ENCODE measurements at places on chromosomes 11 and 22.

DNA sequence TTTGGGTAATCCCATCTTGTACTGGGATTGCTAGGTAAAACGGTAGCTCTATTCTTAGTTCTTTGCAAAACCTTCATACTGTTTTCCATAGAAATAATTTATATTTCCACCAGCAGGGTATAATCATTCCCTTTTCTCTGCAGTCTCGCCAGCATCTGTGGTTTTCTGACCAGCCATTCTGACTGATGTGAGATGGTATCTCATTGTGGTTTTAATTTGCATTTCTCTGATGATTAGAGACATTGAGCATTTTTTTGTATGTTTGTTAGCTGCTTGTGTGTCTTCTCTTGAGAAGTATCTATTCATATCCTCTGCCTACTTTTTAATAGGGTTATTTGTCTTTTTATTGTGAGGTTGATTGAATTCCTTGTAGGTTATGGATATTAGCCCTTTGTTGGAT is 220.9 kb downstream of the PGR start:
- no peak for DNase-seq

- no peak for DNase-seq
Observed at GRCh38 chr11:17386331-17387084, 2.0 kb downstream of the KCNJ11 start.

- DNase-seq = no peak
Observed at GRCh38 chr11:70478166-70478890, 80.0 kb downstream of the CTTN start.

GRCh38 chr11:5004424-5005274 is 10.0 kb downstream of the OR51L1 start:
- no peak for DNase-seq

DNA sequence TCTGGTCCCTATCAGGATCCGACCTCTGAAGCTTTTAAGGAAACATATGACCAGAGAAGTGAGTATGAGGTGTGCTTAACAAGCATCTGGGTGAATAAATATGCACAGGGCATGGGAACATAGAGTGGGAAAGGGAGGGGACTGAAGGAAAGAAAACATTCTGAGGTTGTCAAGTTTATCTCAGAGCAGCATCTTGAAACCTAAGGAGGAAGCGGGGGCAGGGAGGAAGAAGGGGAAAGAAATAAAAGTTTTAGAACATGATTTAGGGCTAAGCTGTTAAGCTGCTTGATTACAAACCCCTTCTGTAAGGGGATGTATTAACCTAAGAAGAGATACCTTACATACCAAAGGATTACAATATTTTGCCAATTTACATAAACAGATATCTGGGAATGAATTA is 24.0 kb upstream of the SC5D start:
- DNase-seq = no peak

GRCh38 chr22:48628891-48629543 is 1198.7 kb downstream of the BRD1 start:
- DNase-seq = no peak

- no peak for DNase-seq
Observed at GRCh38 chr11:62851807-62852522, 12.6 kb upstream of the WDR74 start.

- no peak for DNase-seq
Observed at GRCh38 chr11:8826901-8827560, 84.0 kb upstream of the AKIP1 start.

DNA sequence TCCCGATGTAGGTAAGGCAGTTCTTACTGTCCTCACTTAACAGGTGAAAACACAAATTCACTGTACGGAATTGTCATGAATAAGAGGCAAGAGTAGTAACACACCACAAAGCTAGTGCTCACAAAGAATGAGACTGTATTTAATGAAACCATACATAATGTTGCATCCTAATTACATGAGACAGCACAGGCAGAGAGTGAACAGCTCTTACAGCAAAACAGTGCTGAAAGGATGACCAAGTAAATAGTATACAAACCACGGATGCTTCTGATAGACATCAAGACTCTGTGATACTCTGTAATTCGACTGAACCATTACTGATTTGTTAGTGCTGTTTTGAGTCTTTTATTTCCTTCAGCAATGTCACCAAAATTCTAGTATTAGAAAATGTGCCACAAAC is 282.3 kb downstream of the TTC28 start:
- DNase-seq = no peak

DNA sequence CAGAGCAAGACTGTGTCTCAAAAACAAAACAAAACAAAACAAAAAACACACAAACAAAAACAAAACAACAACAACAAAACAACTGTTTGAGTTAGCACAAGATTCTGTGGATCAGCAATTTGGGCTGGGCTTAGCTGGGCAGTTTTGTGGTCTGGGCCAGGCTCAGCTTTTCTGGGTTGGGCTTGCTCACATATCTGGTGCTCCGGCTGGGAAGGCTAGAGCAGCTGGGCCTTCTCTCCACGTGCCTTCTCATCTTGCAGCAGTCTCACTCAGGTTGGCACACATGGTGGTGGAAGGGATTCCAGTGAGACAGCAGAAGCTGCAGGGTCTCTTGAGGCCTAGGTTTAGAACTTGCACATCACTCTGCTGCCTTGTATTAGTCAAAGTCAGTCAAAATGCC is 35.7 kb downstream of the EIF3F start:
- no peak for DNase-seq

- DNase-seq = no peak
Observed at GRCh38 chr11:89182773-89183518, 5.3 kb downstream of the TYR start.

GRCh38 chr11:86802601-86803051 is 2.3 kb downstream of the PRSS23 start:
- no peak for DNase-seq

DNA sequence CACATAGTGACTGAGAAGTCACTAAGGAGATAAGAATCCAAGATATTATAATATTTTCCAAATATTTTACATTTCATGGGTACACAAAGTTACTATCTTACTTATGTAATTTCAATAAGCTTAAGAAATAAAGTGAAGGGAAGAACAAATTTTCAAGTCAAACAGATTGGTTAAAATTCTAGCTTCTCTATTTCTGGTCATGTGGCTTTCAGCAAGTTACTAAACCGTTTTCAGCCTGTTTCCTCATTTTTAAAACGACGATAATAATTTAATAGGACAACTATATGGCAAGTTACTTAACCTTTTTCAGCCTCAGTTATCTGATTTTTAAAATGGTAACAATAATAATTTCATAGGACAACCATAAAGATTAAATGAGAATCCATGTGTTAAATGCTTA is 15.6 kb downstream of the DCUN1D5 start:
- no peak for DNase-seq

GRCh38 chr11:110345743-110346142 is 49.3 kb upstream of the RDX start:
- DNase-seq = no peak

DNA sequence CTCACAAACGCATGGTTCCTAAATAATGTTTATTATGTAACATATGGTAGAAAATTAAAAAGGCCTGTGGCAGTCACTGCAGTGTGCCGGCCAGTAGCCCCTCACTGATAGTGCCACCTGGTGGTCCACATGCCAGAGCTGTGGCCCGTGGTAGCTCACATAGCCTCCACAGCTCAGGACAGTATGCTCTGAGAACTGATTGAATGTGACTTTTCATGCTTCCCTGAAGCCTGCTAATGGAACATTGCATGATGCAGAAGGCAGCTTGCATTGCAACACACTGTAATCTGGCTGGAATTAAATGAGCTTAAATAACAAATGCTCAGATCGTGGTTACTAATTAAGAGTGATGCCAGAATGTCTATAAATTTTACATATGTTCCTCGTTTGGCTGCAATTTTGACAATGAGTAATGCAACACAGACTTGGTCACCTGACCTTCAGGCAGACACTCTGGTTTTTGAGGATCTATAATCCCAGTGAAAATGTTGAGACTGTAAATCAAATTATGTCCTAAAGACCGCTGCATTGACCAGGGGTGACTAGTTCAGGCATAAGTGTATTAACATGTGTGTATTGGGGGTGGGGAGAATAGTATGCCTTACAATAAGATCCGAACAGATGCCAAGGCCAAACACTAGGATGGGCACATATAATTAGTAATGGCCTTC is 566.4 kb downstream of the METTL15 start:
- DNase-seq = no peak

- DNase-seq = no peak
Observed at GRCh38 chr22:41934284-41935014, 7.8 kb upstream of the TNFRSF13C start.

DNA sequence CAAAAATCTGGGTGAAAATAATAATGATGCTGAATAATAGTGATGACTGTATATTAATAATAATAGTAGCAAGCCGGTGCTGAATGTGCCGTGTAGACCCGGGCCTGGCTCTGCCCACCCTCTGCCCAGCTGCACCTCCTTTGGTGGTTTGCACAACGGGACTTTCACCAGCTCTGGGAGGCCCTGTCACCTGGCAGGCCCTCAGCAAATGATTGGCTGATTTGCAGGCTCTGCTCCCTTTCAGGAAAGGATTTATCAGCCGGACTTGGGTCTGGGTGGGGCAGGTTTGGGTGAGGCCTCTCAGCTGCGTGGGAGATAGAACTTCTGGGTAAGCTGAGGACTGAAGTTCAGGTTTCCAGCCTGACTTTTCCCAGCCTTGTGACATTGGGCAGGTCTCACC is 21.4 kb downstream of the KIAA1671 start:
- no peak for DNase-seq

- DNase-seq = no peak
Observed at GRCh38 chr11:32430568-32431381, 4.6 kb downstream of the WT1 start.

DNA sequence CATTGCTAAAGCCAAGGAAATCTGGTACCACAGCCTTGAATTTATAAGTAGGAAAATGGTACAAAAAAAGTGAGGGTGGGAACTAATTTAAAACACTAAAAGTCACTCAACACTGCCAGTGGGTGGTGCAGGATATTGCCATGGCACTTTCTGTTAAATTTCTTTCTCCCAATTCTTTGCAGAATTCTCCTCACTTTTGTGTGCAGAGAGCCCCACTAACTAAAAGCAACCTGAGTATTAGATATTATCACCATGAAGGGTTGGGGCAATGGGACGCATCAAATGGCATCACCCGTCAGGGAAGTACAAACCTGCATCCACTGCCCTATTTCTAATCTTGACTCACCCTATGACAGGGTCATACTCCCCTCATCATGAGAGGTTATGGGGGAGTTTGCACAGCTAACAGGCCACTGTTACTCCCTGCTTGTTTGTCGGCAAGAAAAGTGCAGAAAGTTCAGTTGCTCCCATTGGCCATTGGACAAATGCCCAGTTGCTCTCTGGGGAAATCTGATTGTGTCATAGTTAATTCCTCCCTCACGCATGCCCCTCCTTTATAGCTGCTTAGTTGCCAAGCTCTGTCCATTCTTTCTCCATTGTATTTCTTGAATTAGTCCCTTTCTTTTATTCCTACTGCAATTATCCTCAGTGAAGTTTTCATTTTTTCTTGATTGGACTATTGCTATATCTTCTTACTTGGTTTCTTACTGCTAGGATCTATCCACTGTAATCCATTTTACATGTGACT is 93.8 kb upstream of the BLID start:
- no peak for DNase-seq

DNA sequence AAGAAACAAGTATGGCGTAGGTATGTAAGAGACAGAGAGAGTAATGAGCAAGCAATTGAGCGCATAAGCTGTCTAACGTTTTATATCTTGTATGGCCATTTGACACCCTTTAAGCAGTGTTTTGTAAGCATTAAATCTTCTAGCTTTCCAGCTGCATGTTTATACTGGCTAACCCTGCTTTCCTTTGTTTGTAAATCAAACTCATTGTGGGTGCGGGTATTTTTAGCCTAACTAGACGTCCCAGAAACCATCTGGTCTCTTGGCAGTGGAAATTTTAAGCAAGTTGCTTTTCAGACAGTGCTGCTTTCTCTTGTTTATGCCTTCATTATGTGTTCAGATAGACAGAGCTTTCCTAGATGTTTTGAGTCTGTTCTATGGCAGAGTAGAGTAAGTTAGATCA is 73.5 kb downstream of the RNF169 start:
- DNase-seq = no peak

DNA sequence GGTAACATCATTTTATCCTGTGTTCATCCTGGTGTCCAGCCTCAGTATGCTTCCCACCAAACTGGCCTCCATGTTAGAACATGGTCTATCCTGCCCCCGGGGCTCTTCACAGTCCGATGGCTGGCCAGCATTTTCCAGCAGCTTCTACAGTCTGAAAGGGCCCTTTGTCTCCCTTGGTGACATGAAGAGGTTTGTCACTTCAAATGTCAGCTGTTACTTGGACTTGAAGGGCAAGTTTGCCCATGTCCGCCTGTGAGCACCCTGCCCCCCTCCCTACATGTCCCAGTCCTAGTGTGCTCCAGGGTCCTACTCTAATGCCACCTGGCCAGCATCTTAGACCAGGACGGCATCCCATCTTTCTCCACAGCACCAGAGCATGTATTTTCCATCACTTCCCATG is 24.7 kb downstream of the PATZ1 start:
- DNase-seq = no peak

DNA sequence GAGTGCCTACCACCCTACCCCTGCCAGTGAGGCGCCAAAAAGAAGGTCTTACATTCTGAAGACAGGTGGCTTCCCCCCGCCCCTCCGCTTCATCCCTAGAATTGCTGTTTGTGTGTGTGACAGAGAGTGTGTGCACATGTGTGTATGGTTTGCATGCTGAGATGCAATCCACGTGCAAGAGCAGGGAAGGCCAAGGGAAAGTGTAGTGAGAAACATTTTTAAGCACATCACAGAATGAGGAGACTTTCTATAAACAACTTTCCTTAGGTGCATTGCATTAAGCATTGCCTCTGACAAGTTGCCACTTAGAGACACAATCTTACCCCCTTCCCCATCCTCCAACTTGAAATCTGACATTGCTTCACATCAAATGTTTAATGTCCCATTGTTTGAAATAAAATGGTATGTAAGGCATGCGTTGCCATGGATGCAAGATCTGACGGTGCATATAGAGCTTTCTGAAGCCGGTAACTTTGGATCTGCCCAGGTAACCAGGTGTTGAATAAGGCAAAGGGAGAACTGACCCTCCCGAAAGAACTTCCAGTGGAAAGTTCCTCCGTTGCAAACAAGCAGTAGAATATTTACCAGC is 21.4 kb downstream of the FJX1 start:
- no peak for DNase-seq

DNA sequence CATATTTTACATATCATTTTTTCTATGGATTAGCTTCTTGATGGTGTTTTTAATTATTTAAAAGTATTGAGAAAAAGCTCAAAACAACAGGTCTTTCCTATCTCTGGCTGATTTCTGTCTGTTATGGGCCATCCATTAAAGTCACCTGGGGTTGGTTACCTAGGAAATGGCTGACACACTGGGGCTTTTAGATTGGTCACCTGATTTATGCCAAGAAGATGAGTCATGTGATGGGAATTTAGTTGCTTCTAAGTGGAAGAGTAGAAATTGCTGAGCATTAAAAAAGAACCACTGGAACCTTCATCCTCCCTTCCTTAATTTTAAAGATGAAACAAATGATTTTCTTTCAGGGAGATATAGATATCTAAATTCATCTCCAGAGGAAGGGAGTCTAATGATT is 48.8 kb upstream of the LARGE1 start:
- no peak for DNase-seq

GRCh38 chr11:134366254-134366653 is 34.5 kb downstream of the GLB1L2 start:
- no peak for DNase-seq

All from stimulated activated CD4-positive, alpha-beta T cell treated with anti-CD3 and anti-CD28 coated beads, TNF-alpha, amount 100 ng/mL, for 1 hour (primary cell).